ENCODE measurements at places on chromosomes 1 and 21. TPM values are rescaled to one million over a fixed set of nuclear protein-coding genes. Genes with fewer than 3 reads are reported as not detected.

The PTPRC gene
- total RNA-seq = 26.6 TPM

The HSF2BP gene
- total RNA-seq = 3.0 TPM

The ANGPTL1 gene
- total RNA-seq = 7.6 TPM

The CCT8 gene
- total RNA-seq = 104 TPM

The VSIG8 gene
- 0.23 TPM for total RNA-seq

The ERICH3 gene
- 0.12 TPM for total RNA-seq

The NLRP3 gene
- total RNA-seq = 4.0 TPM

The TRNP1 gene
- total RNA-seq = 4.4 TPM

The CD1B gene
- not detected for total RNA-seq

The AGRN gene
- 246 TPM for total RNA-seq

The SIPA1L2 gene
- 51.1 TPM for total RNA-seq

The OPRD1 gene
- 0.23 TPM for total RNA-seq

The OR2G6 gene
- total RNA-seq = not detected

The IQCC gene
- 5.1 TPM for total RNA-seq

The TEKT2 gene
- total RNA-seq = 5.0 TPM

The C1QA gene
- total RNA-seq = 51.6 TPM

The SSBP3 gene
- total RNA-seq = 61.7 TPM

The GSTM5 gene
- total RNA-seq = 16.5 TPM

The ADAMTS5 gene
- 36.7 TPM for total RNA-seq

The INSRR gene
- total RNA-seq = 1.9 TPM

The OTUD7B gene
- total RNA-seq = 21.4 TPM

The SIK1 gene
- 22.8 TPM for total RNA-seq

The CHD5 gene
- 0.41 TPM for total RNA-seq

The GPR157 gene
- 2.9 TPM for total RNA-seq
